LNCaP clone FGC (cell line): ENCODE measurements at places on chromosomes 2 and 18.

GRCh38 chr2:198966269-198966668, 491.5 kb downstream of the SATB2 start:
- DNase-seq = no peak

DNA sequence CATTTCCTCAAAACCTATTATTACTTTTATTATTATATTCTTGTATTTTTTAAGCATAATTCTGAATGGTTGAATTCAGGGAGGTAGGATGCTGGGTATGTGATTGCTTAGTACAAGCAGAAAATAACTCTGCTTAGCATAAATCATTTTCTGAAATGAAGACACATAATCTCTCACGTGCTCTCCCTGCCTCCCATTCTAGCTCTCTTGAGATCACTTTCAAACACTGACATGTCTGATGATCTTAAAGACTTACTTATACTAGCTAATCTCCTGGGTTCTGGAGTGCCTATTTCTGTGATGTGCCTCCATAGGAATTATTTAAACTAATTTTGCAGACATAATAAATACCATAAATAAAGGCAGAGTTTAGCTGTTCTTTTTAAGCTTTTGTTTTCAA, 1136.0 kb downstream of the SUCLG1 start:
- no peak for DNase-seq

DNA sequence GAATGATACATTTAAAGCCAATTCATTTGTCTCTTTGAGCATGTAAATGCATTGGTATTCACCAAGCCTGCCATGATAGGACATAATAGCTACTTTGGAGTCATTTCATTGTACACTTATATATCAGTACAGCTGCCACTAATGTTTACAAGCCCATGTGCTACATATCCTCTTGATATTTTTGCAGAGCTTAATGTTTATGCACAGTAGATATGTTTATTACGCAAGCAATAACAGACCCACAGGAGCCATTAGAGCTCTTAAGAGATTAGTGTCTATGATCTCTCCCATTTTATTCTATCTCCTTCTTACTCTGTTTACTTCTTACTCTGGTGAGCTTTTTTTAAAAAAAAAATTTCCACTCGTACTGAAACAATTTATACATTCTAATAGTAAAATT, 1132.1 kb upstream of the ZEB2 start:
- no peak for DNase-seq

- DNase-seq = no peak
Observed at GRCh38 chr2:237330541-237330940, 83.4 kb downstream of the COL6A3 start.

GRCh38 chr2:17272652-17273525, 245.4 kb downstream of the RAD51AP2 start:
- no peak for DNase-seq

GRCh38 chr2:205984381-205984780, 101.6 kb downstream of the INO80D start:
- DNase-seq = no peak

- DNase-seq = no peak
Observed at GRCh38 chr18:9647496-9648323, 33.4 kb upstream of the PPP4R1 start.

GRCh38 chr18:10259901-10260300, 194.5 kb upstream of the APCDD1 start:
- no peak for DNase-seq

- DNase-seq = no peak
Observed at GRCh38 chr2:236714080-236714479, 144.5 kb downstream of the ACKR3 start.

DNA sequence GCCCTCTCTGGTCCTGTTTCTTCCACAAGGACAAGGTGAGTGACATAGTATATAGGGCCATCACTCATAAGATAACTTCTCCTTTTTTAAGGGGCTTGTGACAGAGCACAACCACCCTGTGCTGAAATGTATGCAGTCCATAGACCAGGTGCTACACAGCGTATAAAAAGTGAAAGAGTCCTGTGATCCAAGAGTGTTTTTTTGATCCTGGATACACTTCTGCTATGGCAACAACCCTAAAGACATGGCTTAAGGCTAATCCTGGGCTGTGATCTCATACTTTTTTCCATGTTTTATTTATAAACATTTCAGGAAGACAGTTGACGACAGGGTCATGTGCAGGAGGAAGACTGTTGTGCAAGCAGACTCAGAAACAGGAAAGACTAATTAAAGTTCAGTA, 400.5 kb upstream of the TCF4 start:
- no peak for DNase-seq

DNA sequence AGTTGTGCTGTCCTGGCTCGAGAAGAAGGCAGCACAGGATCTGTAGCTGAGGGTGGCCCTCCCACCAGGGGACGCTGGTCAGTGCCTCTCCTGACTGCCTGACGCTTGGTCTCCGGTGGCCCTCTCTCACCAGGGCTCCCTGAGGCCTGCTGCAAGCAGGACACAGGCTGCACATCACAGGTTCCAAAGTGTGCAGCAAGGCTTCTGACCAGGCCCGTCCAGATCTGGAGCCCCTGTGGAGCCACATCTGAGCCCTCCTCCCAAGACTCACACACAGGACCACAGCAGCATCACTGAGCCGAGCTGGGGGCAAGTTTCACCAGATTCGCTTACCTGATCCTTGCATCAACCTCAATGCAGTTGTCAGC, 12.1 kb downstream of the AMER3 start:
- DNase-seq = no peak

- DNase-seq = no peak
Observed at GRCh38 chr2:136281281-136282114, 163.5 kb upstream of the CXCR4 start.

GRCh38 chr2:109261906-109262631, 133.1 kb downstream of the SH3RF3 start:
- no peak for DNase-seq

- DNase-seq = no peak
Observed at GRCh38 chr2:199903111-199903510, 8.0 kb upstream of the C2orf69 start.

DNA sequence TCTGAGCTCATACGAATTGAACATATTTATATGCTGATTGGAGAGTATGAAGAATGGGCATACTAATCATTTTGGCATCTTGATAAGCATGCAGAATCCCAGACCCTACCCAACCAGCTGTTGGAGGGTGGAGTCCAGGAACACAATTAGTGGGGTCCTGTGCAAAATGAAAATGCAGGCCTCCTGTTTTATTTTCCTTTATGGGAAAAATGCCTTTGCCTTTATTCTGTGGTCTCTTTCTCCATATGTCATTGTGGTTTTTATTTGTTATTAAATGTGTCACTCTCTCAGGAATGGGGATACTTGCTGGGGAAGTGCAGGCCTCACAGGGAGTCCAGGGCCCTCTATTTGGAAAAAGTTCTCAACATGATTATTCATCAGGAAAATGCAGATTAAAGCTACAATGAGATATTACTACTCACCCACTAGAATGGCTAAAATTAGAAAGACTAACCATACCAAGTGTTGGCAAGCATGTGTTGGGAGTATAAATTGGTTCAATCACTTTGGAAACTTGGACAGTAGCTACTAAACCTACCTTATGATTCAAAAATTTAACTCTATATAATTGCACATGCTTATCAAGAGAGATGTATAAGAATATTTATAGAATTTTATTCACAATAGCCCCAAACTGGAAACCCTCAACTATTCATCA, 223.1 kb upstream of the FBXO11 start:
- no peak for DNase-seq

DNA sequence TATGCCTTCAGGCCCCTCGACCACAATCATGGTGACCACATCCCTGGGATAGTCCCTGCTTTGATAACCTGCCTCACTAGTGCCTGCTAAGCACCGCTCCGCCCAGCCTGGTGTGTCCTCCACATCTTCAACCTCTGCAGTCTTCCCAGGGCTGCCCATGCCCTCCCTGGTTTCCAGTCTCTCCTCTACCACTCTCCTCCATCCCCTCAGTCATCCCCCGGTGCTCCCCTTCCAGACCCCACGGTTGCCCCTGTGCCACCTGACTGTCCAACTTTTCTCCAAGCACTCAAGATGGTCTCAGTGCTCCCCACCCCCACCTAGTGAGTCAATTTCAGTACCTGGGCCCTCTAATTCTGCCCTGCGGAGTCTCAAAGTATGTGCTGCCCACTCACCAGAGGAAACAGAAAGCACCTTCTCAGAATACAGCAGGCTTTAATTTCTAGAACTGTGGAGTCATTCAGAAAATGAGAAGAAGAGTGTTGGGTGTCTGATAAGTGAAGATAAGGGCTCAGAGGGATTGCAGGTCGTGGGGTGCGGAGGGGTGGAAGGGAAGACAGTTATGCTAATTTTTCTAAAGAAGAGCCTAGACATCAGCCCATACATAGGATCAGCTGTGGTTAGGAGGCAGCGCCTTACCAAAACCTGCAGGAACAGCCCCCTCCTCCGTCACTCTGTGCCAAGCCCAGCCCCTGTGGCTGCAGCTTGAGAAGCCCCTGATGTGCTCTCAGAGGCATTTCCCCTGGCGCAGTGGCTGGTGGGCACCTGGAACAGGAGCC, 53.6 kb upstream of the CAB39 start:
- no peak for DNase-seq

DNA sequence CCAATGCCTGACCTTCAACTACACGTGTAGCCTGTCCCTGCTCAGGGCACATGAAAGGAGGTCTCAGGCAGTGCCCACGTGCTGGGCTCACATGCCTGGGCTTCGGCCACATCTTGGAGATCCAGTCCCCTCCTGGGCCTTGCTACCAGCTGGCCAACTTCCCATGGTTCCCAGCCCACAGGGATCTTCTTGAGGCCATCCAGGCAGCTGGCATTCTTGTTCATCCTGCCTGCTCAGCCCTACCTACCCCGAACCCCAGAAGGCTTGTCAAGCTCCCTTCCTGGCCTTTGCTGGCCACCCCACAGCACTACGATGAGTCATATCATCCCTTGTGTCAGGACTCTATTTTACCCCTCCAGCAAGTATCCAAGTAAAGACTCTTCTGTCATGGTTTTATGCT, 97.1 kb downstream of the ZBTB7C start:
- DNase-seq = no peak

- DNase-seq = no peak
Observed at GRCh38 chr18:77223221-77223639, 26.4 kb upstream of the GALR1 start.

DNA sequence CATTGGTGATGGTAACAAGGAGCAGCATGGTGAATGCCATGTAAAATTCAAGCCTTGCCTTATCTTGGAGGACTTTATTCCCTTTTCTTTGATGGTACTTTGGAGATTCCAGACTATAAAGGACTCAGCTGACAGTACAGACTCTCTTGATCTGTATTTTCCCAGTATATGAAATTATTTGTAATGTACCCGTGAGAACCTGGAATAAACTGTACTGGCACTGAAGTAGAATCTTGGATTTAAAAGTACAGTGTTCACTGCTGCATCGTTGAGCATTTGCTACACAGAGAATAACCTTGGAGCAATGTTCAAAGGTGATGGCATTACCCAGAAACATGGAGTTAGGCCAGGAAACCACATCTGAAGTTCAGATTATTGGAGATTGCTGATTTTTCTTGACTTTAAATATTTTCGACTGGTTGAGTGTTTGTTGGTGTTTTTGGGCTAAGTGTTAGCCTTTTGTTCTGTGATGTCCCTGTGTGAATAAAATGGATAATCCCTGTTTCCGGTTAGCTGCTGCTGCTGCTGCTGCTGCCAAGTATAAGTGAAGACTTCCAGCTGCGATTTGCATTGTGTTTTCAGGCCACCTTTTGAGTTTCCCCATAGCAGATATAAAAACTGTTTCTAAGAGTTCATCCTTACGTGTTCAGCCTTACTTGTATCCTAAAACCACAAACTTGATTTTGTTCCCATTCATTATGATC, 122.0 kb downstream of the SPTBN1 start:
- DNase-seq = no peak

DNA sequence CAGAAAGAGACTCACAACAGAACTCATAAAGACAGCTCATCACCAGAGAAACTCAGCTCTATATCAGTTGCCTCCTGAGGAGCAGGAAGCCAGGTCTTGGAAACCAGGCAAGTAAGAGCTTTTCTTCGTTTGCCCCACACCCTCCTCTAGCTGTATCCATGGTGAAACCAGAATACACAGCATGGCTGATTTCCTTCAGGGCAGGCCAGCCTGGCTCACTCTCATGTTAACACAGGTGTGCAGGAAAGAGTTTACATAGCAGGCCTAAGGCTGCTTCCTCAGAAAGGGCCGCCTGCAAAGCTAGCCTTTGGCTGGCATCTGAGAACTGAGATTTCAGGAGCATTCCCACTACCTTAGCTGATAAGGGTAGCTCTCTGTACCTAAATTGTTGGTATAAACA, 65.7 kb downstream of the KLHL14 start:
- DNase-seq = peak; percentile 26

DNA sequence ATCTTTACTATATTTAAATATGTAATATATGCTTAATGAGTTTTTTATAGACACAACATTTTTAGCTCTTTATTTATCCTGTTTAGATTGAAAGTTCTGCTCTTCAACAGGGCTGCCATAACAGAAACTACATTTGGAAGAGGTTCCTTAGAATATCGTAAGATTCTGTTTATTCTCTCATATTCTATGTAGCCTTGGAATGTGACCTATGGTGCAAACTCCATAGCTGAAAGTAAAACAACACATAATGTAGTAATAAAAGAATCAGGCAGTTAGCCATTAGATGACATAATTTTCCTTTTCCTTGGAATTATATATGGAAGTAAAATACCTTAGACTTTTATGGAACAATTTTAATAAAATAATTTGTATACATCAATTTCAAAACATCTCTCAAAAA, 91.3 kb downstream of the ZNF804A start:
- DNase-seq = no peak

GRCh38 chr18:3388980-3389379, 61.0 kb upstream of the TGIF1 start:
- no peak for DNase-seq

GRCh38 chr2:136282251-136282650, 164.3 kb upstream of the CXCR4 start:
- no peak for DNase-seq

GRCh38 chr2:162473986-162474385, 130.1 kb downstream of the GCA start:
- no peak for DNase-seq

DNA sequence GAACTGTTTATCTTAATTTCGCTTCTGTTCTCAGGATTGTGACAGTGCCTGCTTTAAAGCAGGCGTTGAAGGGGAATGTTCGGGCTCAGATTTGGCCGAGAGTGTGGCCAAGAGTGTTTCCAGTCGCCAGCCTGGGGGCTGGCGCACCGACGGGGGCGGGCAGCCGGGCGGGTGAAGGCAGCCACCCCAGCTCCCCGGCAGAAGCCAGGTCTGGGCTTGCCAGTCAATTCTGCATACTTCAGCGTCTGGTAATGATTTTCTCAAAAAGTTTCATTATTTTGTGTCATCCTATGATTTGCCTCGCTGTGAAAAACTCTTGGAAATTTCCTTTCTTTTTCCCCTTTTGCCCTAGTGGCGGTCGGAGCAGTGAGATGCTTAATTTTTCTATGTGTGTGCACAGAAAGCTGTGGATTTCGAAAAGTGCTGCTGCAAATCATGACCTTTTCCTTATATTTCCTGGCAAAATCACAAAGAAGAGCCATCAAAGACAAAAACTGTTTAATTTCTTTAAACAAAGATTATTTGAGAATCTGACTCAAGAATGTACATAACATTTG, 856 bp downstream of the FAM228A start:
- no peak for DNase-seq

- DNase-seq = no peak
Observed at GRCh38 chr18:55287149-55287806, 300.7 kb downstream of the TCF4 start.

GRCh38 chr18:11955239-11956029, 25.9 kb upstream of the IMPA2 start:
- no peak for DNase-seq

- no peak for DNase-seq
Observed at GRCh38 chr2:75194184-75194868, 5.0 kb downstream of the TACR1 start.
